ENCODE measurements at places on chromosomes 3 and 15.

- no peak for DNase-seq
These were observed 223.0 kb downstream of the TBL1XR1 start for GRCh38 chr3:176974279-176974678.

GRCh38 chr15:38171973-38172372 lies 80.7 kb upstream of the SPRED1 start:
- DNase-seq, result no peak

GRCh38 chr3:14685179-14685578 lies 10.2 kb downstream of the C3orf20 start:
- no peak for DNase-seq

DNA sequence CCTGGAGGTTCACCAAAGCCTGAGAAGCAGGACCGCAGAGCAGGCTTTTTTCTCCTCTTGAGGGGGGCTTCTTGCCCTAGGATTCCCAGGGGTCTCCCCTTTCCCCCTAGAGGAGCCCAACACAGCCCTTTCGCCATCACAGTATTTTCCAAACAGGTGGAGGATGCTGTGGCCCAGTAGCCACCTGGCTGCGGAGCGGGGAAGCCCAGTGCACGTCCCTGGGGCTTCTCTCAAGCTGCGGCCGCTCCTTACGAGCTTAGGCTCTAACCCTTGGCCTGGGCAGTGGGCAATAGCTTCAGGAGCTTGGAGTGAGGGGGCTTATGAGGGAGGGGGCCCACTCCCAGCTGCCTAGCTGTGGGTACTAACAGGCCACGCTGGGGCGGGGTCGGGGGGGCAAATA lies 11.6 kb upstream of the DLL4 start:
- DNase-seq, result no peak

DNA sequence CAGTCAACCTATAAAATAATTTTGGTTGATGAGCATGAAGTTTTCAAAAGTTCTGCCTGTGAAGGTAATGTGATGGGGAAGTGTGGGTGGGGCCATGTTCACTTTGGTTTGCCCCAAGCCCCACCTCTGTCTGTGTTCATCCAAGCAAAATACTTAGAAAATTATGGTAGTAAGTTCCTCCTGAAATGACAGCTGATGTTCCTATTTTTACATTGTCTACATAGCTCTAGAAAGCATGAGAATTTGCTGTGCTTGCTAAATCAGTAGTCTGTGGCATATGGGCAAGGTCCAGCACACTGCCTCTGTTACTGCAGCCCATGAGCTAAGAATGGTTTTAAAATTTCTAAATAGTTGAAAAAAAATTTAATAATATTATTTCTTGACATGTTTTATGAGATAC lies 21.9 kb upstream of the CP start:
- no peak for DNase-seq

- DNase-seq, result no peak
These were observed 38.7 kb downstream of the FEM1B start for GRCh38 chr15:68316061-68316804.

GRCh38 chr3:143596957-143597642 lies 251.2 kb downstream of the SLC9A9 start:
- DNase-seq, result no peak

GRCh38 chr3:194284351-194284750 lies 66.8 kb downstream of the CPN2 start:
- DNase-seq, result no peak

GRCh38 chr15:95948411-95948810 lies 382.1 kb upstream of the NR2F2 start:
- DNase-seq, result no peak

GRCh38 chr3:123423031-123423430 lies 25.9 kb downstream of the ADCY5 start:
- no peak for DNase-seq

- DNase-seq, result no peak
These were observed 27.6 kb downstream of the FAM3D start for GRCh38 chr3:58639001-58639400.

DNA sequence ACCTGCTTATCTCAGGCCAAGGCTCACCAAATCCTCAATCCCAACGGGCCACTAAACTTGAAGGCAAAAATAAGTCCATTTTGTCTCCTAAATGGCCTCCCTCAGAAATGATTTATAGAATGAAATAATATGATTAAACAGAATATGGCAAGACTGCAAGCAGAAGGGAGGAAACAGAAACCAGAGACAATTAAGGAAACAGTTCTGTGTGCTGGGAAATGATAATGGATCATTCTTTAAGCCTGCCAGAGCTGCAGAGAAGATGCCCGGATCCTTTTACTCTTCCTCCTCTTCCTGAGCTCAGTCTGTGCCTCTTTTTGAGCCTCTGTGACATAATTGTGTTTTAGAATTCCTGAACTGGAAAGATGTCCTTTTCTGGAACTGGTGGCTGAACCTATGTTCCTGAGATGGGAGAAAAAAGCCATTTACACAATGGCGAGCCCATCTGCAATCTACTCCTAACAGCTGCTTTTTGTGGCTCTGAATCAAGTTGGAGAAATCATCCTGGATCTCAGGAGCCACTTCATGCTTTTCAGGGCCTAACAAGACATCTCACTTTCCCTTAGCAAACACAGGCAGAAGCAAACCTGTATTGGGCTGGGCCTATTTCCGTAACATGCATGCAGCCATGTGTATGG lies 2.8 kb upstream of the ABHD2 start:
- DNase-seq, result no peak

DNA sequence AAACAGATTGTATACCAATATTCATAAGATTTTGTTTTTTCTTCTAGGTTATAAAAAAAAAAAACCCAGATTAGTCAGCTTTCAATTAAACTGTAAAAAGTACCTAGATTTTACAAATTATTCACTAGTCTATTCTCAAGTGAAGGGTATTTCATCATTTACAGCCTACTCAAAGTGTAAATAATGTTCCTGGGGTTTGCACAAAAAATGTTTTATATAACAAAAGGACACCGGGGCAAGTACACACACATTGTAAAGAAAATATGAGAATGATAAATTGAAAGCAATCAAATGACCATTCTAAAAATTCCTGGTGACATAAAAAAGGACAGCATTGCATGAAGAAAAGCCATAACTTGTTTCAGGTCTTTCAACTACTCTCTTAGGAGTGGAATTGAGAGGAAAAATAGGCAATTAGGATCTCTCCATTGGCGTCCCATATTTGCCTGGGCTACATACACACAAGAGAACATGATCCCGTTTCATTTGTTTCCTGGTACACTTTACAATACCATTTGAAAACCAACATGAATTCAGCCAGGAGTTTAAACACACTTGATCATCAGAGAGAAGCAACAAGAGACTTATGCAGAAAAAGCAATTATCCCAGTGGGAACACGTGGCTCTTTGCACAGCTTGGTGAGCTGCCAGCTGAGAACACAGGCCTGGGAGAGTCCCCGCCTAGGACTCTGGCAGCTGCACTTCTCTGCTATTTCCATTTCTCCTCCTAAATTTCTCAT lies 1039.2 kb downstream of the ROBO1 start:
- no peak for DNase-seq

- no peak for DNase-seq
These were observed 65.2 kb downstream of the CERS3 start for GRCh38 chr15:100463515-100463914.

DNA sequence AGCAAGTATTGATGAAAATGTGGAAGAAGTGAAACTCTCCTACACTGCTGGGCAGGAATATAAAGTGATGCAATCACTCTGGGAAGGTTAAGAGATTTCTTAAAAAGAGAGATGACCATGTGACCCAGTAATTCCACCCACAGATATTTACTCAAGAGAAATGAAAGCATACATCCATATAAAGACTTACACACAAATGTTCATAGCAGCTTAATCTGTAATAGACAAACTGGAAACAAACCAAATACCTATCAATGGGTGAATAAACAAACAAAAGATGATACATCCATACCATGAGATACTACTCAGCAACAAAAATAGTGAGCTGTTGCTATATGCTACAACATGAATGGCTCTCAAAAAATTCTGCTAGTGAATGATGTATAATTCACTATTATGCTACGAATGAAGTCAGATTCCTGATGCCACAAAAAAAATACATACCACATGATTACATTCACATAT lies 463.3 kb downstream of the MAGI1 start:
- no peak for DNase-seq

DNA sequence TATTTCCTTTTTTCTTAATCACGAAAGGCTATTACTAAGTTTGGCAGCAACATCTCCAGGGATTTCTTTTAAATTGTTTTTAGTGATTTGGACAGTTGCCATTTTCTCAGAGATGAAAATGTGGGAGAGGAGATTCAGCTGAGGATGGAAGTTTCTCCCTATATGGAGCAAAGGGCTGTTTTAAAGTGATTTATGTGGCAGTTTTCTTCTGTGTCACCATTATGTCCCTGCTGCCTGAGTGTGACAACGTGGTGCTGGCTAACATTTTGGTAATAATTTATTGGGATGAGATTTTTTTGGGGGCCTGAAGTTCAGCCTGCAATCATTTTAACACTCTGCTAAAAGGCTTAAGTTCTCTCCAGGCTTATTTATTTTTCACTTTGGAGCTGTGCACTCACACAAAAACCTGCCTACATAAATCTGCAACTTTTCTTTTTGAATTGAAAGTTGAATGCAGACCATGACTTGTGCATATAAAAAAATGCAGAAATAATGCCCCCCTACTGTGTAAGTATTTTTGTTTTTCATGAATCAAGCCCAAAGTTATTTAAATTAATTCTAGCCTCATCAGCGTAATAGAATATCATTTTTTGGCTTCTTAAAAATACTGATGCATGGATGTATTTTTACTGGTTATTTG lies 210.9 kb downstream of the ZIC1 start:
- DNase-seq, result no peak

DNA sequence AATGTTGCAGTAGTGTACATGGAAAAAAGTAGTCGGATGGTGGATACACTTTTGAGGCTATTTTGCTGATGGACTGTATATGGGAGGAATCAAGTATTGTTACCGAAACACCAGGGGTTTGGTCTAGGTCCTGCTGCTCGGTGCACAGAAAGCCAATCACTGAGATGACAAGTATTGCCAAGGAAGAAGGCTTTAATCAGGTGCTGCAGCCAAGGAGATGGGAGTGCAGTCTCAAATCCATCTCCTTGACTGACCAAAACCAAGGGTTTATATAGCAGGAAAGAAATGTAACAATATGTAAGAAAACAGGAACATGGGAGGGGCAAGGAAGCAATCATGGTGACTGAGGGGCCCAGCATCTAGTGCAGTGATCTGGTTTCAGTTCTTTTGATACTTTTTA lies 2.8 kb upstream of the ACVR2B start:
- DNase-seq, result no peak

DNA sequence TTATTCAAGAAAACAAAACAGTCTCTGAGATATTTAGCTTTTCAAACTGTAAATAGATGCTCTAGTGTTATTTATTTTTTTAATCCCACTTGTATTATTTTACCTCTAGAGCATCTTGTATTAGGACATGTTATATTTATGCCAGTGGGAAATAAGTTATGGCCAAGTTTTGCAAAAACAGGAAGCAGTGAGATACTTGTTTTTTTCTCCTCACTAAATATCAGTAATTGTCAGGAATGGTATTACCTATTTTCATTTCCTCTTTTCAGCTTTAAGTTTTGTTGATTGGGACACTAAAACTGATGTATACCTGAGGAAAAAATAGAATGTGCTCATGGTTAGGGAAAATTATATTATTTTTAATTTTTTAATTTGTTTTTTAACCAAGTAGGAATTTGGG lies 8.6 kb upstream of the IL20RB start:
- no peak for DNase-seq

DNA sequence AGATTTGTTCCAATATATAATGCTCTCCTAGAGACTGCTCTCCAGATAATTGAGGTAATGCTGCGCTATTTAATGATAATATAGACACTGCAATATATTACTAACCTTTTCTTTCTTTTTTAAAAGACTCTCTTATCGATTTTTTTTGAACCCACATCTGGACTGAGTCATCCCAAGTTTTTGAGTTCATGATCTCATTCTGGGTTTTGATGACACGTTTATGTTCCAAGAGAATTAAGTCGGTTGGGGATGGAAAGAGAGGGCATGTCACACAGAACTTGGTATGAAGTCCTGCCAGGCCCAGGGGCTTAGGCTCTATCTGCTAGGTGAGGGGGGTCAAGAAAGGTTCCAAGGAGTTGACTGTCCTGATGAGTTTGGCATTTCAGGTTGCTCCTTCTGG lies 431.1 kb downstream of the MFSD1 start:
- DNase-seq, result no peak

GRCh38 chr3:7567160-7567559 lies 706.2 kb downstream of the GRM7 start:
- DNase-seq, result no peak

GRCh38 chr15:28993051-28993719 lies 107.4 kb downstream of the APBA2 start:
- no peak for DNase-seq

DNA sequence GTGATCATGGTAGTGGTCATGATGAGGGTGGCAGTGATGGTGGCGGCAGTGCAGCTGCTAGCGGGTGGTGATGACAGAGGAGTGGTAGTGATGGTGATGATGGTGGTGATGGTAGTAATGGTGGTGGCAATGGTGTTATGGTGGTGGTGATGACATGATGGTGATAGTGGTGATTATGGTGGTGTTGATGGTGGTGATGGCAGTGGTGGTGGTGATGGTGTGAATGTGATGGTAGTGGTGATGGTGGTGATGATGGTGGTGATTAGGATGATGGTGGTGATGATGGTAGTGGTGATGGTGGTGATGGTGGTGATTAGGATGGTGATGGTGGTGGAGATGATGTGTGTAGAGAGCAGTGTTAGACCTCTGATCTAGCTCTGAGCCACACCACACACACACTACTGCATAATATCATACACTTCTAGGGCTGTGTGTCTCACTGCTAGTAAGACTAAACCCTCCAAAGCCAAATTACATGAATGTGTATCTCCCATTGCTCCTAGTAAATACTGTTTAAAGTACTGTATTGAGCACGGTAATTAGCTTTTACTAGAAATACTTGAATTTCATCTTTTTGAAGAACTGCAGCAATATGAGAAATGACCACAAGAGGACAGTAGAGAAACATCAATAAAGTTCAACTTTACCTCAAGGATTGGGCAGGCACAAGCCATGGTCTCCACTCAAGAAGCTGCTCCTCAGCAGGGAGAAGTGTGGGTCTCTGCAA lies 28.8 kb downstream of the TMED3 start:
- no peak for DNase-seq

- no peak for DNase-seq
These were observed 19.0 kb downstream of the PCYT1A start for GRCh38 chr3:196268284-196269163.

DNA sequence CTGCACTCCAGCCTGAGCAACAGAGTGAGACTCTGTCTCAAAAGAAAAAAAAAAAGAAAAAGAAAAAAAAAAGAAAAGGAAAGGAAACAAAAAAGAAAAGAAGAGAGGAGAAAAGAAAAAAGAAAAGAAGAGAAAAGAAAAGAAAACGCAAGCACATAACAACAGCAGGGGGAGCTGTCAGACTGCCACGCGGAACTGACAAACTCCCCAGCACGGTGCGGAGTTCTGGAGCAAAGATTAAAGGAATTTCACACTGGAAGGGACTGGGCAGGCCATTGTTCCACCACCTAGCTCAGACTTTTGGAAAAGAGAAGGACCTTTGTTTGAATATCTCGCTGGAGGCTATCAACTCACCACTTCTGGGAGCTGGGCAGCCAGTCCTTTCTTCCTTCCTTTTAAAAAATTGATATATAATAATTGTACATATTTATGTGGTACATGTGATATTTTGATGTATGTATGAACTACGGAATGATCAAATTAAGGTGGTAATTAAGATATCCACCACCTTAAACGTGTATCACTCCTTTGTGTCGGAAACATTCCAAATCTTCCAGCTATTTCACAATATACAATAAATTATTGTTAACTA lies 40.5 kb downstream of the DPPA2 start:
- peak; percentile 30 for DNase-seq

Data from stimulated activated CD8-positive, alpha-beta memory T cell treated with anti-CD3 and anti-CD28 coated beads, Interleukin-4, amount 100 ng/mL, for 48 hours (primary cell).